Omental fat pad (tissue), 4 donors: ENCODE measurements at places on chromosomes 5 and 9. TPM values are rescaled to one million over a fixed set of nuclear protein-coding genes. Genes with fewer than 3 reads are reported as not detected.

DNA sequence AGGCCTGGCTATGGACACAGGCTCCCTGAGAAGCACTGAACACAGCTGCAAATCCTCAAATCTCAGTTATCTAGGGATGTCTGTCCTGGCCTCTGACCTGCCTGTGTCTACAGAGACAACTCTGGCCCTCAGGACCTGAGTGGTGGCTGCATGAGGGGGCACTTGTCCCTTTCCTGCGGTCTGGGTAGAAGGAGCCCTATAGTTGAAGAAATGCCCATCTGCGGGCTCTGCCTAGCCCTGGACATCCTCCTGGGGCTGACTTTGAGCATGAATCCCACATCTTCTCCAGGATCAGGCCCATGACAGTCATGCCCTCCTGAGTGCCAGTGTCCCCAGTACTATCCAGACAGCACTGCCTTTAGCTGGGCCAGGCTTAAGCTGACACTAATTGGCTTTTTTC, 10.0 kb downstream of the DNAJB5 start:
- DNase-seq = no peak

PCDHA7 gene
- 0.12 TPM for total RNA-seq

DNA sequence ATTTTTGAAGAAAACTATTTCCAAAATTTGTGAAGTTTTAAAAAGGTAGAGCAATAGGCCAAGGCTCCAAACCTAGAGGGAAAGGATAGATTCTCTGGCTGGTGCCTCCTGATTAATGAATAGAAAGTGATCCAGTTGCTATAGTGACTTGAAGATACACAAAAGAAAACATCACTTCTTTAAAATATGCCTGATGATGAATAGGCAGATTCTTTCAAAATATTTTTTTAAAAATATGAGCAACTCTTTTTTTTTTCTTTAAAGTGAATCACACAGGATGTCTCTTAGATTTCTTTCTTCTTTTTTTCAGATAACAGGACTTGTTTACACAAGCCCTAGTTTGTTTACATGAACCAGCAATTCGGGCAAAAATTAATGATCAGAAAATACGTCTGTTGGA, 124.4 kb downstream of the RFK start:
- no peak for DNase-seq

GRCh38 chr5:32776200-32776599, 65.1 kb downstream of the NPR3 start:
- DNase-seq = no peak

GRCh38 chr5:66987126-66987525, 209.5 kb downstream of the CD180 start:
- DNase-seq = no peak

GRCh38 chr5:1745123-1745795, 54.4 kb downstream of the MRPL36 start:
- DNase-seq = no peak
